ENCODE measurements at places on chromosomes 13 and 19.

- DNase-seq = no peak
These were observed 539.2 kb upstream of the PCDH9 start for GRCh38 chr13:67769063-67769986.

DNA sequence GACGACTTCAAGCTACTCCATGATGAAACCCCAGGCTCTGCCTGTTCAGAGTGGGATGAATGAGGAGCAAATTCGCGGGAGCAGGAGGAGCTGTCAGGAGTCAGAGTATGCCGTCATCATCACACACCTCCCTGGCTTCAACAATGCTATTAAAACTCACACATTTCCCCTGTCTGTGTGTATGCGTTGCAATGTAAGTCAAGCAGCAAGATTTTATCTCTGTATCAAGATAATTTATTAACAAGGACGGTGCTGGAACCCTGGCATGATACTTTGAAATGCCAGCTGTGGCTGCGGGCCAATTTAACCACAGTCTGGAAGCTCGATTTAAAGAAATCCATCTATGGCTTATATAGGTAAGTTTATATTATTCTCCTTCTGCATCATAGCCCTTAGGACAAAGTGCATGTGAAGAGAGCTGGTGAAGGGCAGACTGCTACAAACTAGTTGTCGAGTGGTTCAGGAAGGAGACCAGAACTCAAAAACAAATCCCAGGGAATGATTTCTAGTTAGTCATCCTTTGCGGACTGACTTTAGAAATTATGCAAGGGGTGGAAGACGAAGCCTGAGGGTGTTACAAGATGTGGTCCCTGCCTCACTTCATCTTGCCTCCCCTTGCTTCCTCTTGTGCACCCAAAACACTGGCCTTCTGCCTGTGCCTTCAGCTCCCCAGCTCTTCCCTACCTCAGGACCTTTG, 486.5 kb downstream of the COG6 start:
- no peak for DNase-seq

- peak; percentile 96 for DNase-seq
These were observed 20.3 kb downstream of the MAST3 start for GRCh38 chr19:18117692-18118378.

- no peak for DNase-seq
These were observed 6.9 kb upstream of the ZNF580 start for GRCh38 chr19:55633861-55634260.

- DNase-seq = no peak
These were observed 19.6 kb downstream of the GPR183 start for GRCh38 chr13:99287551-99287950.
